CD8-positive, alpha-beta memory T cell (primary cell): ENCODE measurements at places on chromosomes 16 and 17.

DNA sequence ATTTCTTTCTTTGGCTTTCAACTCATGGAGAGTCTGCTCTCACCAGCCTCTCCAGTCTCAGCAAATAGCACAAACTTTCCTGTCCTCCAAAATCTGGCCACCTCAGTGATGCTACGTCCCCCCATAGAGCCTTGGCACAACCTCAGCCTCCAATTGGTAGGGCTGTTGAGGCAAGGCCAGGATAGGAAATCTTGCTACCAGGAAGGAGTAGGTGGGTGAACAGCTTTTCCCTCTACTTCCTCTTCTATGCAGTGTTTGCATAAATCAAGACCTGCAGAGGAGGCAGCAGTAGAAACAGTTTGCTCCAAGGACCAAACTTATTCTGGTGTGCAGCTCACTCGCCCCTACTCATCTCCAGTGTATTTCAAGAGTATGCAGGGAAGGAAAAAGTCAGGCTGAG is 701 bp upstream of the DPEP2 start:
- no peak for DNase-seq

- no peak for DNase-seq
These were observed 11.0 kb downstream of the SLC38A8 start for GRCh38 chr16:84031556-84031955.

DNA sequence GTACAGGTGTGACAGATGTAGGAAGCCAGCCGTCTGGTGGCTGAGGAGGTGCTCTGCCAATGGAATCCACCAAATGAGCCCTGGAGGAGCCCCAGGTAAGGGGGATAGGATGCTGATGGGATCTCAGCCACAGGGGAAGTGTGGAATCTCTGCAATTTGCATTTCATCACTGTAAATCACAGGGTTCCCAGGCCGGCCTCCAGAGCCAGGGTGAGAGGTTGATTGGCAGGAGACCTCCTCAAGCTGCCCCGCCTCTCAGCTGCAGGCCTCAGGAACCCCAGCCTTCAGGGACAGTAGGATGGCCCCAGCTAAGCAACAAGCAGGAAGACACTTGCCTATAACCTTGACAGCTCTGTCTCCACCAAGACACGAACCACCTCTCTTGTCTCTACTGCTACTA is 39.4 kb downstream of the RTN4RL1 start:
- no peak for DNase-seq

- DNase-seq: no peak
These were observed 639 bp upstream of the TRIM65 start for GRCh38 chr17:75897160-75898019.

DNA sequence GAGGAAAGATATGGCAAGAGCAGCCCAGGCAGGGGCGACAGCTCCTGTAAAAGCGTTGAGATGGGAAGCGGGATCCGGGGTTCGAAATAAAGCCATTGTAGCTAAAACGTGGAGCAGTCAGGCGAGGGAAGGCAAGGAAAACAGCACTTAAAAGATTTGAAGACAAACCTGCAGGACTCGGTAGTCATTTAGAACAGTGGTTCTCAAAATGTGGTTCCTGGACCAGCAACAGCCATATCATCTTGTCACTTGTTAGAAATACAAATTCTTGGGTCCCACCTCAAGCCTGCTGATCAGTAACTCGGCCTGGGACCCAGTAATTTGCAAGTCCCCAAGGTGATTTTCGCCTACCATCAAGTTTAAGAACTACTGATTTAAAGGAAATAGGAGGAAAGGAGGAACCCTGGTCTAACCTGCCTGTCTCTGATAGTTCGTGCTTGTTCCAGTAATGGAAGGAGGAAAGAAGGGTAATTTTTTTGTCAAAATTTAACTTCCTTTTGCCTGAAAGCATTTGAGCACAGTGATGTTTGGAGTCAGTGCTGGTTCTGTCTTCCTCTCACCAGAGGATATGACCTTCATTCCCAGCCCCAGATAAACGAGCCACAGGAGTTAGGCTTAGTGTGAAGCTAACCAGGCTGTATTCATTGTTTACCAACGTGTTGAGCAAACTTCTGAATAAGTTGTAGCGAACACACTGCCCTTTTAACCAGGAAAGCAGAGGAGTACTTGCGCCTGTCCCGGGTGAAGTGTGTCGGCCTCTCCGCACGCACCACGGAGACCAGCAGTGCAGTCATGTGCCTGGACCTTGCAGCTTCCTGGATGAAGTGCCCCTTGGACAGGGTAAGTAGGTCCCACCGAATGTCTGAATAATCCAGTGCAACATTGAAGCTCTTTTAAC is 1.1 kb downstream of the ORC6 start:
- DNase-seq: no peak

- DNase-seq: no peak
These were observed 2.8 kb downstream of the NLK start for GRCh38 chr17:28045304-28045703.

GRCh38 chr16:69726313-69727060 is at the start of gene NQO1:
TSS of gene NQO1 (minus strand) at chr16:69726560. CDS start at chr16:69726439, 121 bp downstream.
- DNase-seq: peak; percentile 83

- DNase-seq: no peak
These were observed 72.7 kb upstream of the GNG13 start for GRCh38 chr16:873243-873661.

DNA sequence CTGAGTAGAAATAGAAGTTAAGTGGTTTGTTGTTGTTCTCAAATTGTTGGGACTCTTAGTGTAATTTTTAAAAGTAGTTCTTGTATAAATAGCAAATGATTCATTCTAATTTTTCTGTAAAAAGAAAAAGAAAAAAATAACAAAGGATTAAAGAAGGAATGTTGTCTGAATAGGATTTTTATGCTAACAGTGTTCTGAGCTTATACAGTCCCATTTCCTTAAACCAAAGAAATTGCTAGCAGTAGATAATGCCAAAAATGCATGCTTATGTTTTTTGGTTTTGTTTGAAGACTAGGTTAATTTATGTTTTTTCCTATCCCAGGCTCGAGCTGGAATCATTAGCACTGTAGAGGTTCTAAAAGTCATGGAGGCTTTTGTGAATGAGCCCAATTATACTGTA is 44.7 kb upstream of the KPNB1 start:
- DNase-seq: no peak
